Urinary bladder (tissue), 4 donors: ENCODE measurements at places on chromosomes 7 and 10. TPM values are rescaled to one million over a fixed set of nuclear protein-coding genes. Genes with fewer than 3 reads are reported as not detected.

The C7orf33 gene
- polyA plus RNA-seq: not detected

The CCL26 gene
- polyA plus RNA-seq: 1.1 TPM

The RAPGEF5 gene
- polyA plus RNA-seq: 12.6 TPM

The PLEKHS1 gene
- polyA plus RNA-seq: 0.28 TPM

The SLC26A5 gene
- 0.43 TPM for polyA plus RNA-seq

The KEL gene
- polyA plus RNA-seq: 0.18 TPM

The CTTNBP2 gene
- polyA plus RNA-seq: 6.3 TPM

The SEMA3A gene
- polyA plus RNA-seq: 12.9 TPM

The REEP3 gene
- 25.3 TPM for polyA plus RNA-seq

The SPDYE16 gene
- 0.23 TPM for polyA plus RNA-seq

The TEX47 gene
- polyA plus RNA-seq: not detected

The NPY4R2 gene
- polyA plus RNA-seq: not detected

The PDGFA gene
- polyA plus RNA-seq: 25.1 TPM

The COL28A1 gene
- 5.3 TPM for polyA plus RNA-seq

The RARRES2 gene
- 400 TPM for polyA plus RNA-seq

The AUTS2 gene
- polyA plus RNA-seq: 13.4 TPM

The LRIT1 gene
- polyA plus RNA-seq: not detected

The NXPH1 gene
- polyA plus RNA-seq: 0.14 TPM

The TUBAL3 gene
- polyA plus RNA-seq: 0.05 TPM

The TWIST1 gene
- 28.4 TPM for polyA plus RNA-seq

The ACBD7 gene
- 0.15 TPM for polyA plus RNA-seq

The SYNPO2L gene
- polyA plus RNA-seq: 0.06 TPM

The CYP2W1 gene
- polyA plus RNA-seq: 0.22 TPM

The TRIP6 gene
- 80.0 TPM for polyA plus RNA-seq

The TLX1 gene
- polyA plus RNA-seq: not detected

The DLX5 gene
- 0.20 TPM for polyA plus RNA-seq

The CYP2E1 gene
- 3.6 TPM for polyA plus RNA-seq

The SEMA3E gene
- 12.6 TPM for polyA plus RNA-seq

The ADD3 gene
- polyA plus RNA-seq: 83.4 TPM

The FGF8 gene
- not detected for polyA plus RNA-seq

The CHRM2 gene
- polyA plus RNA-seq: 24.1 TPM

The SAP25 gene
- 2.5 TPM for polyA plus RNA-seq

The SLC16A12 gene
- polyA plus RNA-seq: 1.1 TPM
